ENCODE measurements at places on chromosomes 12 and 14.

DNA sequence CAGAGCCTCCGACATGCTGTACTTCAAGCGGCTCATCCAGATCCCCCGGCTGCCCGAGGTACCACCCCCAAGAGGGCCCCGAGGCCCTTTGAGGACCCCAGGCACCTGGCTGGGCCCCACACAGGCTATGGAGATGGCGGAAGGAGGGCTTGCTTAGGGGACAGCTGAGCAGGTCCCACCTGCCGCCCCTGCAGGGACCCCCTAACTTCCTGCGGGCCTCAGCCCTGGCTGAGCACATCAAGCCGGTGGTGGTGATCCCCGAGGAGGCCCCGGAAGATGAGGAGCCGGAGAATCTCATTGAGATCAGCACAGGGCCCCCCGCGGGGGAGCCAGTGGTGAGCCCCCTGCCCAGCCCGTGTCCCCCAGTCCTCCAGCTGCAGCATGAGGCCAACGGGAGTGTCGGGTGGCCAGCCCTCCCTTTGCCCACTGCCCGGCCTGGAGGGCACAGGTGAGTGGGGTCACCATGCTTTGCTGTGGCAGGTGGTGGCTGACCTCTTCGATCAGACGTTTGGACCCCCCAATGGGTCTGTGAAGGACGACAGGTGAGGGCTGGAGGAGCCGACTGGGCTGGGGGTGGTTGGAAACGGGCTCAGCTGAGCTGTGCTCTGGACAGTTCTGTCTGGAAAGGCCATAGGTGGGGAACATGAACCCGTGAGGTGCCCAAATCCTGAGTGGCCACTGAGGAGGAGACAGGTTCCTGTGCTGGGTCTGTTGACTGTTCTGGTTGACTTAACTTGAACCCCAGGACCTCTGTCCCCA lies 20.0 kb downstream of the HIP1R start:
- H3K4me3 ChIP-seq: no peak overlapping the region
- no peaks in the 10 kb centered on the region for H3K4me1 ChIP-seq
- peaks cover 2% of the 10 kb centered on the region for H3K36me3 ChIP-seq
- no peaks in the 10 kb centered on the region for H3K27me3 ChIP-seq

DNA sequence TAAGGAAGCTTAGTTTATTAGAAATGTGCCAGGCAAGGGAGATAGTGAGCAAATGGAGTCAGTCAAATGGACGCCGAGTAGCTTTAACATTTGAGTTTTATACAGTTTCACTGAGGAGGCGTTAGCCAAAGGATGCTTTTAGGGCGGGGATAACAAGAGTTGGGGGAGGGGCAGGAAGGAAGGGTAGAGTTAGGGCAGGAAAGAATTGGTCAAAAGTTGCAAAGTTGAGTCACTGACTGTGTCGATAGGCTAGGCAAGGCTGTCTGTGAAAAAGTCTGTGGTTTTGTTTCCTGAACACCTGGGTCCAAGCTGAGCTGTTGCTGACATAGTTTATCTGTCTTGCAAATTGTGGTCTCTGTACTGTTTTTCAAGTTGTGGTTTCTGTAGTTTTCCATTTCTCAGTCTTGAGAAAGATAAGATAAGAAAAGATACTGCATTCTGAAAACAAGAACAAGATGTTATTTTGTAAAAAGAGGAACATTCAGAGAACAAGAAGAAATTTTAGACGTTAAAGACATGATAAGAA lies 62.6 kb upstream of the RESF1 start:
- peaks cover 31% of the 10 kb centered on the region for H3K4me1 ChIP-seq
- H3K27me3 ChIP-seq: no peaks in the 10 kb centered on the region
- peak overlapping the region; percentile 43 for H3K4me3 ChIP-seq
- peak overlapping the region; percentile 89 for H3K27ac ChIP-seq
- peaks cover 67% of the 10 kb centered on the region for H3K36me3 ChIP-seq

DNA sequence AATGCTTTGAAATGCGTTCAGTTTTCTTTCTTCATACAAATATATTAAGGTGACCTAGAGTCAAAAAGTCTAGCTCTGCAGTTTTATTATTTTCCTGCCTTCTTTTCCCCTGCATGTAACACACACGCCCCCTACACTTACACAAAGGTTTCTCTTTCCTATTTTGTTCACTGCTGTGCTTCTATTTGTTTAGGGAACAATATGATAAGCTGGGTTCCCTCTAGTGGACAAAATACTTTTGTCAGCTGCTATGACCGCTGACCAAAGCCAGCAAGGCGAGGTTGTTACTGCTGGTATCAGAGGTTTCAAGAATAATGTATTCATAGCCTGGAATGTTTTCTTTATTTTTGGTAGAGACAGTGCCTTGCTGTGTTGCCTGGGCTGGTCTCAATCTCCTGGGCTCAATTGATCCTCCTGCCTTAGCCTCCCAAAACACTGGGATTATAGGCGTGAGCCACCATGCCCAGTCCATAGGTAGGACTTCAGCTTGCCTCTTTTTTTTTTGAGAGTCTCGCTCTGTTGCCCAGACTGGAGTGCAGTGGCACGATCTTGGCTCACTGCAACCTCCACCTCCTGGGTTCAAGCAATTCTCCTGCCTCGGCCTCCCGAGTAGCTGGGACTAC lies 33.4 kb downstream of the FNTB start:
- no peak for DNase-seq
- peaks cover 21% of the 10 kb centered on the region for H3K36me3 ChIP-seq
- H3K4me1 ChIP-seq: no peaks in the 10 kb centered on the region
- H3K27ac ChIP-seq: no peak overlapping the region
- no peak overlapping the region for H3K4me3 ChIP-seq

DNA sequence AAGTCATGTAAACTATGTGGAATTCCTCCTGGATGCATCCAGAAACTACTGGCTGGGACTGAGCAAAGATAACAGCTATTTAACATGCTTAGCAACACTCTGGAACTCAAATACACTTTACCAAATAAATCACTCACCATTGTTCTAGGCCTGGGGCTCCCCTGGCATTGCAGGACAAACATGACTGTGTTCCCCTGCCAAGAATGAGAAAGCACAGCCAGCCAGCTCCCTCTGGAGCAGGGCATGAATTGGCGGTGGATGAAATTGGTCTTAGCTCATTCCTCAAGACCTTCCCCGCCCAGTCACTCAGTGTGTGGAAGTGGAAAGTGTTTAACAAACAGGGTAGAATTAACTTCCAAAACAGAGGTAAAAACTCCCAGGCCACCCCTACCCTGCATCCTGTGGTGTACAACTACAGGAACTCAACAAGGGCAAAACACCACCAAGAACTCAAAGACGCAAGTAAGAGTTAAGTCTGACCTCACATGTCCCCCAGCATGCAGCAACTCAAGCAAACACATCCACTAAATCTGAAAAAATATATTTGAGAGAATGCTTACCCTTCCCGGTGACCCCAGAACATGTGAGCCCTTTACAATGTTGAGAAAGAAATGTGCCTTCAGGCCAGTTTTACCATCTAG lies 58.4 kb upstream of the BDKRB2 start:
- no peak for DNase-seq
- no peaks in the 10 kb centered on the region for H3K36me3 ChIP-seq
- H3K27ac ChIP-seq: no peak overlapping the region
- H3K27me3 ChIP-seq: no peaks in the 10 kb centered on the region

DNA sequence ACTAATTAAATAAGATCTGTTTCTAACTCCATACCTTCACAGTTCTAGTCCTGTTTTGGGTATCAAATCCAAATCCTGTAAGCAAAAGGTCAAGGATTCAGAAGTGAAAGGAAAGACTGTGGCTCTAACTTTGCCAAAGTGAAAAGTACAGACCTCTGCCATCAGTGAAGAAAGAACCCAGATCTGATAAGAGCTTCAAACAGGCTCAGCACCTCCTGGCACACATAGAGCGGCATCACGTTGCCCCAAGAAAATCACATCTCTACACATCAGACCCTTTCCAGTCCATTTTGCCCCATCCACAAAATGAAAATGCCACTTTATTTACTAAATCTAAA lies 23.2 kb downstream of the CLIP1 start:
- peak overlapping the region; percentile 79 for H3K27ac ChIP-seq
- DNase-seq: no peak
- peaks cover 35% of the 10 kb centered on the region for H3K36me3 ChIP-seq

DNA sequence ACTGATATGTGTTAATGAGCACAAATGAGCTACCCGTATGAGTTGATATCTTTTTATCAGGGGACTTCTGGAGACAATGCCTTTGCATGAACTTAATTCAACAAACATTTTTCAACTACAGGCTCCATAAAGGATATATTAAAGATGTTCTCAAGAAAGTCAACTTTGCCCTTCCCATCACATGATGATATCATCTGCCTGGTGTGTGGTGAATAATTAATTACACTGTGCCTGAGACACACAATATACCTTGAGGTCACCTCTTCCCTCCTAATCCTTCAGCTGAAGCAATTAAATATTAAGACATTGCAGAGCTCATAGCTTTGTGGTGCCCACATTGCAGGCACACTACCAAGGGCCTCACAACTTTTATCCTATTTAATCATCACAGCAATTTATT lies 22.3 kb upstream of the NTF3 start:
- no peak overlapping the region for H3K27ac ChIP-seq
- H3K4me3 ChIP-seq: no peak overlapping the region
- no peaks in the 10 kb centered on the region for H3K4me1 ChIP-seq
- DNase-seq: no peak
- H3K27me3 ChIP-seq: no peaks in the 10 kb centered on the region

GRCh38 chr12:2309647-2310046 lies 256.9 kb downstream of the CACNA1C start:
- no peak overlapping the region for H3K4me3 ChIP-seq
- H3K36me3 ChIP-seq: no peaks in the 10 kb centered on the region
- H3K27me3 ChIP-seq: no peaks in the 10 kb centered on the region
- no peak for DNase-seq
- no peak overlapping the region for H3K27ac ChIP-seq

DNA sequence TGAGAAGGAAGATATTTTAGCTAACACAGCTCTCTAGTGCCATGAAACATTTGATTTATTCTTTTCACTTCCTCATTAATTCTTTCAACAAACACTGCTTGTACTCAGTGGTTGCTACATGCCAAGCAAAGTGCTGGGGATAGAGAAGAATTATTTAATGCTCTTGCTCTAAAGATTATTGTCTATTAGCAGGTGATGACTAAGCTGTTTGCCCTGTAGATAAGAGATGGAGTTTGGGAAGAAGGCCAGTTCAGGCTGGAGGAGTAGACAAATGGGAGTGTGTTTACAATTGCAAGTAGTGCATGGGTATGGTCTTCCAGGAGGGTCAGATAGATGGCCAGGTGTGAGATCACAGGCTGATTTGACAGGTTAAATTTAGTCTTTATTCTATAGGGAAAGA lies 99.8 kb upstream of the SEL1L start:
- H3K36me3 ChIP-seq: no peaks in the 10 kb centered on the region
- no peak overlapping the region for H3K4me3 ChIP-seq
- no peak for DNase-seq
- no peaks in the 10 kb centered on the region for H3K4me1 ChIP-seq

DNA sequence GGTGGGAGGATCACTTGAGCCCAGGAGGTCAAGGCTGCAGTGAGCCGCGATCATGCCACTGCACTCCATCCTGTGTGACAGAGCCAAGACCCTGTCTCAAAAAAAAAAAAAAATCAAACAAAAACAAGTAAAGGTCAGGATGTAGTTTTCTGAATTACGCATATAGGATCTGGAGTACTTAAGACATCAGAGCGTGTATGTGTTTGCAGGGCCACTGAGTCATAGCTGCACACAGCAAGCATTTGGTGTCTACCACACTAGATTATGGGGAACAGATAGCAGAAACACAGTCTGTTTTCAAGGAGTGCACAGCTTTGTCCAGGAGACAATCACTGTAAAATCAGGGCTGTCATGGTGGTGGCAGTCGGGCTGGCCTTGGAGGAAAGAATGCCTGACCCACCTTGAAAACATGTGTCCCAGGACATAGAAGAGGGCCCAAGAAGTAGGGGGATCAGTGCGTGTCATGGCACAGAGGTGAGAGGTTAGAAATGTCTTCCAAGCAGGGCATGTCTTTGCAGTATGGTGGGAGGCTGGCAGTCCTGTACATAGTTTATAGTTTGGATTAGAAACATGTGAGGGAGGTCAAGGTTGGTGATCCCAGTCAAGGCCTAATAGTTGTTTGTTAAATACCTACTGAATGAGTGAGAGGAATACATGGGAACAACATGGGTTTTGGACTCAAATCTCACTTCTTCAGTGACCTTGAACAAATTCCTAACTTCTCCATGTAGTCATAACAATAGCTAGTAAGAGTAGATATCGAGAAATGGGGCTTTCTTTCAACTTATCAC lies 23.6 kb upstream of the C12orf71 start:
- peaks cover 31% of the 10 kb centered on the region for H3K4me1 ChIP-seq
- H3K4me3 ChIP-seq: no peak overlapping the region
- no peaks in the 10 kb centered on the region for H3K27me3 ChIP-seq
- no peak for DNase-seq

GRCh38 chr12:113378291-113378690 lies 19.9 kb downstream of the PLBD2 start:
- no peaks in the 10 kb centered on the region for H3K4me1 ChIP-seq
- peaks cover 22% of the 10 kb centered on the region for H3K36me3 ChIP-seq
- DNase-seq: no peak
- no peak overlapping the region for H3K27ac ChIP-seq
- no peak overlapping the region for H3K4me3 ChIP-seq
- H3K27me3 ChIP-seq: no peaks in the 10 kb centered on the region

DNA sequence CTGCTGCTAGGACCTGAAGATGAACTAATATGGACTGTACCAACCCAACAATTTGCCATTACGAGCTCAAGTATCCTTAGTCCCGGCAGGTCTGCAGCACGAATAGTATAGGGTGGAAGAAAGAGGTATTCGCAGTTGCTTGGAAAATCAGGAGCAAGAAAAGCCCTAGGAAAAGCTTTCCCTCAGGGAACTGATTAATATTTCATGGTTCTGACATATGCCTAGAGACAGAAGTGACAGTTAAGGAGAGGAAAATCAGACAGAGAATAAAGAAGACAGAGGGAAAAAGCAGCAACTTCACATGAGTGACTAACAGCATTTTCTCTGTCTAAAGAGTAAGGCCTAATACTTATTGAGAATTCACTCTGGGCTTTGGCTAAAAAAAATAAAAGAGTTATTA lies 602.9 kb upstream of the ATP2B1 start:
- DNase-seq: no peak
- no peak overlapping the region for H3K27ac ChIP-seq
- H3K36me3 ChIP-seq: no peaks in the 10 kb centered on the region
- H3K4me3 ChIP-seq: no peak overlapping the region
- no peaks in the 10 kb centered on the region for H3K27me3 ChIP-seq

DNA sequence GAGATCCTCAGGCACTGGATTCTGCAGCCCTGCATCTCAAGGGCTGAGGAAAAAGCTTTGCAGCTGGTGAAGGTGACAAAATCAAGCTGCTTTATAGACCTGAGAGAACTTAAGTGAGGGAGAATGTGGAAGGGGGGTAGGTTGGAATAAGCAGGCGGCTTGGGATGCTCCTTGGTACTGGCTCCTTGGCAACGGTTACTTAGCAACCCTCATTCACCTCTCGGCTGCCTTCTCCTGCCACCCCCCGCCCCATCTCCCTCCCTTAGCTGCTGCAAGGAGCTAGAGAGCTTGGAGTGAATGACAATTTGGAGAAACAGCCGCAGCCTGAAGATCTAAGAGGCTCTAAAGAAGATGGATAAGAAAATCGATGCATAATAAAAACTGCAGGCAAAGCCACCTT lies 44.1 kb upstream of the CISTR start:
- DNase-seq: no peak
- peaks cover 18% of the 10 kb centered on the region for H3K27me3 ChIP-seq
- no peaks in the 10 kb centered on the region for H3K36me3 ChIP-seq
- H3K27ac ChIP-seq: no peak overlapping the region
- H3K4me1 ChIP-seq: no peaks in the 10 kb centered on the region

- no peak overlapping the region for H3K27ac ChIP-seq
- DNase-seq: no peak
- no peaks in the 10 kb centered on the region for H3K36me3 ChIP-seq
Observed at GRCh38 chr14:68748260-68748659, 44.6 kb downstream of the ZFP36L1 start.
